NCI-H524 treated with DMSO at 0.1 percent for 48 hours (cell line): ENCODE measurements at places on chromosomes 11 and 22.

DNA sequence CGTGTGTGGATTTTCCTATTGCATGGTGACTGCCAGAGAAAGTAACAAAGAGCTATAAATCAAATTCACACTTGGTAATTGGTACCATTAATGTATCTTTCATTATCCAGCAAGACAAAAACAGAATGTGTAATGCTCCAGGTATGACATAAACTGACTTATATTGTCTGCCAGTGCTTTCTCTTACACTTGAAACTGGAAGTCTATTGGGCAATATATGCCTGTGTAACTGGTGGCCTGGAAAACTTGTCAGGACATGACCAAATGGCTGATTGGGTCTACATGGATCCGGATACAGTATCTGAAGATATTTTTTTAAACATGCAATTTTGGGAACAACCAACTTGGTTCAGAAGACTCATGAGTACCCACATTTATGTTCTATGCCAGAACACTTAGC lies 174.6 kb upstream of the ARHGAP42 start:
- DNase-seq: no peak

GRCh38 chr22:24803064-24803542 lies 2.9 kb upstream of the SGSM1 start:
- no peak for DNase-seq

GRCh38 chr11:72228229-72228843 lies 3.8 kb downstream of the INPPL1 start:
- no peak for DNase-seq

GRCh38 chr22:38304526-38304925 lies 12.7 kb downstream of the CSNK1E start:
- no peak for DNase-seq

DNA sequence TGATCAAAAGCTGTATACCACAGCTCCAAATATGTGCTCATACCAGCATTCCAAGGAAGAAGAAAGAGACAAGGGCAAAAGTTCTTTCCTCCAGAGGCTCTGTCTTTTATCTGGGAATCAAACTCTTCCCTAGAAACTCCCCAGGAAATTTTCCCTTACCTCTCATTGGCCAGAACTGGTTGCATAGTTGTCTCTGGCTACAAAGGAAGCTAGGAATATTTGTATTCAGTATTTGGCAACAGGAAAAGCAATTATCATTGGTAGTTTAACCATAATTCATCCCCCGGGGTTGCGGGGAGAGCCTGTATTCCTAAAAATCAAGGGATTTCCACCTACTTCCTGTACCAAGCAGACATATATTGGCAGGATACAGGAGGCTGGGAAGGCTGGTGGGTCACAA lies 10.5 kb upstream of the ZFTA start:
- no peak for DNase-seq

DNA sequence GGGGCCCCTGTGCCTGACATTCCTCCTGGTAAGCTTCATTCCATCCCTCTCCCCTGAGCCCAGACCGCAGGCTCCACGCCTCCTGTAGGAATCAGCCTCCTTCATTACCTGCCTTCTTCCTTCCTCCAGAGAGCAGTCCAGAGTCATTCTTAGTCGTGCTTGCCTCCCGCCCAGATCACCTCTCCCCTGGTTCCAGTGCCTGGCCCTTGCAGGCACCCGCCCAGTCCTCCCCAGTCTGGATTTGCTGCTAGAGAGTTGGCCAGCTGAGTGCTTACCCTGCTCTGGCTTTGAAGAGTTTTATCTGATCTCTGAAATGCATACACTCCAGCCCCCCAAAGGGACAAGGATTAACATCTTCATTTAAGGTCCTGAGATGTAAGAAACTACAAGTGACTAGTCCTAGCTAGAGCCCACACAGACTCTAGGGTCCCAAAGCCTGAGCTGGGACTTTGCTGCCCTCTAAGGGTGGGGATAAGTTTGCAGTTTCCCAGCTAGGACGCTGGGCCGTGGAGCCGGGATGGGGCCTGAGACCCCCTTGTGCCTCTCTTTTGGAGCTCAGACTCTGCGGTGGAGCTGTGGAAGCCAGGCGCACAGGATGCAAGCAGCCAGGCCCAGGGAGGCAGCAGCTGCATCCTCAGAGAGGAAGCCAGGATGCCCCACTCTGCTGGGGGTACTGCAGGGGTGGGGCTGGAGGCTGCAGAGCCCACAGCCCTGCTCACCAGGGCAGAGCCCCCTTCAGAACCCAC lies 1.6 kb downstream of the NR1H3 start:
- no peak for DNase-seq

DNA sequence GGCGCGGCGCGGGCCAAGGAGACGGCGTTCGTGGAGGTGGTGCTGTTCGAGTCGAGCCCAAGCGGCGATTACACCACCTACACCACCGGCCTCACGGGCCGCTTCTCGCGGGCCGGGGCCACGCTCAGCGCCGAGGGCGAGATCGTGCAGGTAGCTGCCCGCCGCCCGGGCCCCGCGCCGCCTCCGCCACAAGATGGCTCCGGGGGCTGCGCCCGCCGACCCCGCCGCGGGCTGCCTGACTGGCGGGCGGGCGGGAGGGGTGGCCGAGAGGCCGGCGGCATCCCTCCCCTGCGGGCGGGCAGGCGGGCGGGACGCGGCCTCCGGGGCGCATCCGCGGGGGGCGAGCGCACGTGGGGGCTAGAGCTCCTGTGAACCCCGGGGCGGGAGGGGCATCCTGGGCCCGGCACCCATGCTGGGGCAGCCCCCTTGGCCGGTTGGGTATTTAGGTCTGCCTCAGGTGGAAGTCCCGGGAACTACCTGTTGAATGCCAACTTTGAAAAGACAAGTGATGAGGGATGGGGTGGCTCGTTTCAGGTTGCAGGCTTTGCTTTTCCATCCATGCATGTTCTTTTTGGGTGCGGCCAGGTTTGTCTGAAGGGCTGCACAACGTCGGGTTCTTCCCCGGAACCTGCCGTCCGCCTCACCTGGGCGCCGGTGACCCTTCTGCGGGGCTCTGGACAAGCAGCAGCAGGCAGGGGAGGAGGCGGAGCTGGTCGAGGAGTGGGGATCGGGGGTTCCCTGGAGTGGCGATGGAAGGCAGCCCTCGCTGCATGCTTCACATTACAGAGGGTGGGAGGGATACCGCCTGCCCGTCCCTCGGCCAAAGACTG lies 760 bp downstream of the ZNRF3 start:
- no peak for DNase-seq

DNA sequence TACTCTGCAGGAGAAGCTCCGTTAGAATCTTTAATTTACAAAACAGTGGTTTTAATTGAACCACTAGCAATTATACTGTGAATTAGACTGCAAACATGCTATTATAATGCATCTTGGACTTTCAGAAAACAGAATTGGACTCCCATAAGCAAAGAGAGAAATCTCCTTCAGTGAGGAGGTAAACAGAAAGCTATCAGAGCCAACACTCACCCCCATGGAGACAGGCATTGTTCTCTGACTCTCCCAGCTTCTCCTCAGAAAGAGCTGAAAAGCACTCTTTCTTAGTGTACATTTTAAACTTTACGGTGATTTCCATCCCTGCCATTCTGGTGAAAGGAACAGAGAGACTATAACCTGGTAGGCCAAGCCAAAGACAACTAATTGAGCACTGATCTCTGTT lies 176.9 kb downstream of the GRIA4 start:
- DNase-seq: no peak

DNA sequence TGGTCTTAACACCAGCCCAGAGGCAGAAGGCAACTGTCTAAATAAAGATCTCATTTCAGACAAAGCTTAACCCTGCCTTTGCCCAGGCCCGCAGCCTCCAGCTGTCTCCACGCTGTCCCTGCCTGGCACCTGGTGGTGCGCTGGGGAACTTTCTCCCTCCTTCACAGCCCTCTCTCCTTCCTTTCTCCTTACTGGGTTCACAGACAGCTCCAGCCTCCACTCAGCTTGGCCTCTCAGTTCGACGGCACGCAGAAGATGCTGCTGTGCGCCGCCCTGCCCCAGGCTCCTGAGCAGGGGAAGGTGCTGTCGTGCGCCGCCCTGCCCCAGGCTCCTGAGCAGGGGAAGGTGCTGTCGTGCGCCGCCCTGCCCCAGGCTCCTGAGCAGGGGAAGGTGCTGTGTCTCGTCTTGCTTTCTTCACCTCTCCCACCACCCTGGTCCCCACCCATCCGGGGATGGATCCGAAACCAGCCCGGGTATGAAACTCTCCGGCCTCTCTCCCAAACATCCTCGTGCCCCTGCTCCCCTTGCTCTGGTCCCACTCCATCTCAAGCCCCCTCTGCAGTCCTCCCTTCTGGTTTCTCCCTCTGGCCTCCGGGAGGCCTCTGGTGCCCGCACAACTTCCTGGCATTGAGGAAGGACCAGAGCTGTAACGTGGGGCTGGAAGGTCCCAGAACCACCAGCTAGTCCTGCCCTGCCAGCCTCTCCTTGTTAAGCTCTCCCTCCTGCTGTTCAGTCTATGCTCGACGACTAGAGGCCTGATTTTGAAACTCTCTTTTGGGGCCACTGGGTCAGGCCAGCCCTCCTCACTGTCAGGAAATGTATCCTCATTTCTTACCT lies 22.9 kb upstream of the JAM3 start:
- DNase-seq: no peak

GRCh38 chr11:80309301-80309700 lies 868.5 kb upstream of the TENM4 start:
- DNase-seq: no peak

GRCh38 chr11:46343520-46343919 lies 3.7 kb upstream of the DGKZ start:
- no peak for DNase-seq

DNA sequence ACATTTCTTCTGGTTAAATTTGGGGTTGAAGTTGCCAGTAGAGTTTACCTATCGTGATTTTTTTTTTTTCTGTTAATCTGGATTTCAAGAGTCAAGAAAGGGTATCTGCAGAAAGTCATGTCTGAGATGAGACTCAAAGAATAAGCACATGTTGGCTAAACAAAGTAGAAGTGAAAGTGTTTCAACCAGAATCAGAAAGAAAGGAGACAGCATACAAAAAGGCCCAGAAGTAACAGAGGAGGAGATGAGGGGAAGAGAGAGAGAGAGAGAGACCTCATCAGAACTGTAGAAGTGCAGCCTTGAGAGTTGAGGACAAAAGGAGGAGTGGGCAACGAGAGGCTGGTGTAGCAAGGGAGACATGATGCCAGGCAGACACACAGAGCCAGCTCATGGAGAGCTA lies 54.9 kb downstream of the SVIP start:
- no peak for DNase-seq

- no peak for DNase-seq
Observed at GRCh38 chr11:116792869-116793771, 1.4 kb upstream of the APOA5 start.

GRCh38 chr11:44407211-44407996 lies 97.5 kb upstream of the ALX4 start:
- DNase-seq: no peak

GRCh38 chr11:75668451-75669297 lies at the start of gene MAP6:
TSS of gene MAP6 (minus strand) at chr11:75669038. CDS start at chr11:75668369, 669 bp downstream.
- DNase-seq: no peak

DNA sequence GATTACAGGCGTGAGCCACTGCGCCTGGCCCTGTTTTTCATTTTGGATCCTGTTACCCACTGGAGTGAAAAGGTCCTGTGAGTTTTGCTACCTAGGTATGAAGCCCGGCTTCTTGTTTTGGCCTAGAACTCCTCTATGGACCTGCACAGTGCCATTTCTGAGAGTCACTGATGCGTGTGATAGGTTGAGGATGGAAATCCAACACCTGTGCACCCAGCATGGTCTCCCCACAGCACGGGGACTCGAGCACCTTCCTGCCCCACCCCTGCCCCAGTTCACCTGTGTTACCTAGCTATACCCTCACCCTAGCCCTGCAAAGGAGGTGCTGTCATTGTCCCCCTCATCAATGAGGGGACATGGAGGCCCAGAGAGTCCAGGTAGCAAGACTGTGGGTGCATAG lies 5.1 kb downstream of the FBLN1 start:
- DNase-seq: no peak

DNA sequence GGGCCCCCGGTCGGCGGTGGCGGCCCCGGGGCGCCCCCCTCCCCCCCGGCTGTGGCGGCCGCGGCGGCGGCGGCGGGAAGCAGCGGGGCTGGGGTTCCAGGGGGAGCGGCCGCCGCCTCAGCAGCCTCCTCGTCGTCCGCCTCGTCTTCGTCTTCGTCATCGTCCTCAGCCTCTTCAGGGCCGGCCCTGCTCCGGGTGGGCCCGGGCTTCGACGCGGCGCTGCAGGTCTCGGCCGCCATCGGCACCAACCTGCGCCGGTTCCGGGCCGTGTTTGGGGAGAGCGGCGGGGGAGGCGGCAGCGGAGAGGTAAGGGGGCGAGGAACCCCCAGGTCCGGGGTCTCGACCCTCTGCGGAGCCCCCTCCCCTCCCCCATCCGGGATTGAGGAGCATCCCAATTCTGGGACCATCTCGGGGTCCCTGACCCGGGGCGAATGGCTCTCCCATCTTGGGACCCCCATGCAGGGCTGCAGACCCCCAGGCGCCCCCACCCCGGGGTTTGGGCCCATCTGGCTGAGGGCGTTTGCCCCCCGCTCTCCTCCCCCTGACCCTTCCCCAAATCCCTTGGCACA lies 431 bp downstream of the KMT2A start:
- DNase-seq: no peak

- no peak for DNase-seq
Observed at GRCh38 chr11:134017511-134018430, 51.1 kb upstream of the JAM3 start.

DNA sequence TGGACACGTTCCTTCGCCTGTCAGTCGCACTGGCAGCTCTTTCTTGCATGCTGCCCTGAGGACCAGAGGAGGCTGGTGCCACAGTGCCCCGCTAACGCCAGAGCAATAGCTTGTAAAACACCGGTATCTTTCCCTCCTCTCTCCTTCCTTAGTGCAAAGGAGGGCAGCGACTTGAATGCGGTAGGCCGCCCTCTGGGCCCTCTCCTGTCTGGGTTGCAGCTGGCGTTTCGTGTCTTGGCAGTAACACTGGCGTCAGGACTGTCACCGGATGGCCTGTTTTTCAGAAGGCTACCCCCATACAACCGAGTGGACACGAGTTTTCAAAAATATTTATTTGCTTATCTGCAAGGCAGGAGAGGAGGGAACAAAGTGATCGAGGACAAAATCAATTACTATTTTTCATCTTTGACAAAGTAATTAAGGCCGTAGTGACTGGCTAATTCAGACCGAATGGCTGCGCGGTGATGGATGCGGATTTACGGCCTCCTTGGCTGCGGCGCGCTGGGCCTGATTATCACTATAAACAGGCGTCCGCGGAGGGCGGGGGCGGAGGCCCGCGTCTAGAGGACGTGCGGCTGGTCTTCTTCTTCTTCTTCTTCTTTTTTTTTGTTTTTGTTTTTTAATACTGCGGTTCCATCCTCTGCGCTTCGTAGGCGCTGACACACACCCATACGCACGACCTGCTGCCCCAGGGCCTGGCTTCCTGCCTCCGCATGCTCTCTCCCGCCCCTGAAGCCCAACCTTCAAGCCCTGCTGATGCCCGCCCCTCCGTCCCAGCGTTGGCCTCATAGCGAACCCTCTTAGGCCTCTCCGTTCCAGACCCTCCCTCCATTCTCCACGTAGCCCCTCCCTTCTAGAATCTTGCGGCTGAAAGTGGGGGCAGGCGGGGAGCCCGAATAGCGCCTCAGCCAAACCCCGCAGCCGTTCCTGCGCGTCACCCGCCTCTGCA lies 2.9 kb upstream of the SLC6A5 start:
- DNase-seq: no peak
